IMR-90 (cell line): ENCODE measurements at places on chromosomes 2 and 18. TPM values are rescaled to one million over a fixed set of nuclear protein-coding genes. Genes with fewer than 3 reads are reported as not detected.

FEV gene
- total RNA-seq, result not detected in 2 replicates

SH3RF3 gene
- total RNA-seq, result 3.4 and 3.9 TPM in 2 replicates

LCT gene
- total RNA-seq, result under 0.01 TPM in 1 of 2 replicates, not detected in the other

HOXD8 gene
- total RNA-seq, result not detected in 2 replicates

KCNG3 gene
- under 0.01 TPM in 1 of 2 replicates, not detected in the other for total RNA-seq

DSG1 gene
- not detected in 2 replicates for total RNA-seq

APOB gene
- under 0.01 TPM in 2 replicates for total RNA-seq

ESPNL gene
- total RNA-seq, result 1.4 and 2.0 TPM in 2 replicates

DYNC2LI1 gene
- total RNA-seq, result 5.2 and 11.7 TPM in 2 replicates

DNAH6 gene
- under 0.01 TPM in 2 replicates for total RNA-seq

- no peak for DNase-seq
- no peaks in the 10 kb centered on the region for H3K4me1 ChIP-seq
- no peaks in the 10 kb centered on the region for H3K27me3 ChIP-seq
- H3K27ac ChIP-seq, result no peak overlapping the region
- H3K36me3 ChIP-seq, result no peaks in the 10 kb centered on the region
Observed at GRCh38 chr2:103179798-103180197, 418.0 kb downstream of the TMEM182 start.

DNA sequence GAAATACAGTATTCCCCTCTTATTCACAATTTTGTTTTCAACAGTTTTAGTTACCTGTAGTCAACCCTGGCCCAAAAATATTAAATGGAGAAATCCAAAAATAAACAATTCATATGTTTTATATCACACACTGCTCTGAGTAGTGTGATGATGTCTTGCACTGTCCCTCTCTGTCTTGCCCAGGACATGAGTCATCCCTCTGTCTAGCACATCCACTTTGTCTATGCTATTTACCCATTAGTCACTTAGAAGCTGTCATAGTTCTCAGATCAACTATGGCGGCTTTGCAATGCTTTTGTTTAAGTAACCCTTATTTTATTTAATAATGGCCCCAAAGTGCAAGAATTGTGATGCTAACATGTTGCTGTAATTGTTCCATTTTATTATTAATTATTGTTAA lies 380.6 kb upstream of the REG3G start:
- no peaks in the 10 kb centered on the region for H3K36me3 ChIP-seq
- H3K27me3 ChIP-seq, result no peaks in the 10 kb centered on the region
- H3K4me3 ChIP-seq, result no peak overlapping the region
- H3K27ac ChIP-seq, result no peak overlapping the region
- H3K4me1 ChIP-seq, result no peaks in the 10 kb centered on the region

DNA sequence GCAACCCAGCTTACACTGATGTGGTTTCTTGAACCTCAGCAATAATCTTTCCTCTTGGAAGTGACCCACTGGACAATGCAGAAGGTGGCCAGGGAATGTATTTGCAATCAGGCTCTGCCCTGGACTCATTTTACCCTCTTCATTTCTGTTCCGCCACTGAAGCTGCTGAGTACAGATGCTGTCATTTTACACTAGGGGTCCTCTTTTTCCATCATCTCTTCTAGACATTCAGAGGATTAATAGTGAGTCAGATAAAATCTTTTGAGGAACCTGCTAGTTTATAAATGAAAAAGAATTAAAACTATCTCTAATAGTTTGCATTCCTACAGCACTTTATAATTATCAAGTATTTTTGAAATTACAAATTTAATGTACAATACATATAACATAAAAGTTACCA lies 87.9 kb upstream of the PNPT1 start:
- no peaks in the 10 kb centered on the region for H3K27me3 ChIP-seq
- H3K27ac ChIP-seq, result no peak overlapping the region
- DNase-seq, result no peak

DNA sequence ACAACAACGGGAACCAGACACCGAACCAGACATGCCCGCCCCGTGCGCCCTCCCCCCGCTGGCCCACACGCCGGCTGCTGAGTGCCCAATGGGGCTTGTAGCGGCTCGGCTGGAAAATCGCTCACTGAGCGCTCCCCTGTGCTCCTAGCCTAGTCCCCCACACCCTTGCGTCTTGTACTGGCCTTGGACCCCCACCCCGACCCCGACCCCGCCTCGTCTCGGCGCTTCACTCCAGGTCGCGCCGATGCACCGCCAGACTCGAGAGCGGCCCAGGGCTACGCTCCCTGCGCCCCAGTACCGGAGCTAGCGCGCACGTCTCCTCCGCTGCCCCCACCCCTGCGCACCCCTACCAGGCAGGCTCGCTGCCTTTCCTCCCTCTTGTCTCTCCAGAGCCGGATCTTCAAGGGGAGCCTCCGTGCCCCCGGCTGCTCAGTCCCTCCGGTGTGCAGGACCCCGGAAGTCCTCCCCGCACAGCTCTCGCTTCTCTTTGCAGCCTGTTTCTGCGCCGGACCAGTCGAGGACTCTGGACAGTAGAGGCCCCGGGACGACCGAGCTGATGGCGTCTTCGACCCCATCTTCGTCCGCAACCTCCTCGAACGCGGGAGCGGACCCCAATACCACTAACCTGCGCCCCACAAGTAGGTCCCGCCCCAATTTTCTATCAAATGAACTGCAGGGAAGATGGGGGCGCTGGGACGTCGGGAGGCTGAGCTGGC lies 1.5 kb downstream of the GAD1 start:
- H3K27ac ChIP-seq, result no peak overlapping the region
- H3K4me3 ChIP-seq, result no peak overlapping the region
- DNase-seq, result no peak
- no peaks in the 10 kb centered on the region for H3K36me3 ChIP-seq
- H3K4me1 ChIP-seq, result peaks cover 1% of the 10 kb centered on the region; the same call in 1 of the 2 replicates
- H3K27me3 ChIP-seq, result peaks cover 95% of the 10 kb centered on the region

GRCh38 chr18:46899274-46899948 lies 17.9 kb downstream of the PIAS2 start:
- no peaks in the 10 kb centered on the region for H3K4me1 ChIP-seq
- H3K4me3 ChIP-seq, result no peak overlapping the region
- no peak overlapping the region for H3K27ac ChIP-seq
- peak; percentile 11 for DNase-seq

DNA sequence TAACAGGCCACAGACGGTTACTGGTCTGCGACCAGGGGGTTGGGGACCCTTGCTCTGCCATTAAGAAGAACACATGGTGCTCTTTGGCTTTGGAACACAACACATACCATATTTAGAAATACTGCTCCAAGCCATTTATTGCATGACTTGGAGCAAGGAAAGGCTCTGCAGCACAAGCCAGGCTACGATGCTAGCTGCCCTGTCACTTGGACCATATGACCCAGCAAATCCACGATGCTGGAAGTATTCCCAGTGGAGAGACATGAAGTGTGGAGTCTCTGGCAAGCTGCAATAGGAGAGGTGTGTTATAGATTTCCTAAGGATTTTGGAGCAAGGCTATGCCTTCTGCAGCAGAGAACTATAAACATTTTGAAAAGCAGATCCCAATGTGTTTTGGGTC lies 171.2 kb downstream of the HAUS1 start:
- H3K27ac ChIP-seq, result no peak overlapping the region
- no peak overlapping the region for H3K4me3 ChIP-seq
- no peaks in the 10 kb centered on the region; the same call in 1 of the 2 replicates for H3K36me3 ChIP-seq
- DNase-seq, result no peak
- H3K27me3 ChIP-seq, result no peaks in the 10 kb centered on the region

DNA sequence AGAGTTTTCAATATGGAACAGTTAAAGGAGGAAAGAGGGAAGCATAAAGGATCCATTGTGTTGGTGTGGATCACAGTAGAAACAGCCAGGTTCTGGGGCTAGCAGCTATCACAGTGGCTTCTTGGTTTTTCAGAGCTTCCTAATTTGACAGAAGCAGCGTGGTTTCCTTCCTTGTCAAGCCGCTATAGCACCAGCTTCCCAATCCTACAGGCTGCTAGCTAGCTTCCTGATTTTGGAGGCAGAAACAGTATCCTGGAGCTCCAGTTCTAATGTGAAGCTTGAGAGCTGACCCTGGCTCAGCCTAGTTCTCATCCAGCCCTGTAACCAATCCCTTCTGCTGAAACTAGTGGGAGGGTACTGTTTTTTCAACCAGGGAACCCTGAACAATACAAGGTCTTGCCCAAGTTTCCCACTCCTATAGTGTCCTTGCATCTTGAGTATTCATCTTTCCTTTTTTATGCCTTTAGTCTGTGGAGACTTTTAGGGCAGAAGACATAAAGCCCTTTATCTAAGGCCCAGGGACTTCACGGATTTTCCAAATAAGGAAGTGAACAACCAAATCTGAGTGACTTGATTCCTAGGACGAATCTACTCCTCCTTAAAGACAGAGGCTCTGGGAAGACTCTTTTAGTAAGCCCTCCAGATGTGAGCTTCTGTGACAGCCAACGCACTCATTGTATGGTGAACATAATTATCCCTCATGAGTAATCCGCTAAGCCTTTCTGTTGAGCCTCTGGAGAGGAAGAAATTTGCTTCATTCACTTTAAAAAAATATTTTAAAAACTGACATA lies 33.8 kb downstream of the CCDC93 start:
- H3K36me3 ChIP-seq, result peaks cover 8% of the 10 kb centered on the region

DNA sequence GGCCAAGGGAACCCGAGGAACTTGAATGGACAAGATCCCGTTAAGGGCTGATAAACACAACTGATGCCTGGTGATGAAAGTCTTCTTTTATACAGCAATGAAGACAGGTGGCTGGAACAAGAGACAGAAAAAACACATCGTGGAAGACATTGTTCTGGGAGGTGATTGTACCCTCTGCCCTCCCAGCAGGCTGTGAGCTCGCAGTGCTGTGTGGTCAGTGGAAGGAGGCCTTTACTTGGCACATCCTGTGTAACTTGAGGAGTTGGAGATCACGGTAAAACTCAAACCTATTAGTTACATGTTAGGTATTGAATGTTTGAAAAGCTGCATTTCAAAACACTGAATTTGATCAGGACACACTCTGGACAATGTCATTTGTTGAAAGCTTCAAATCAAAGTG lies 249.9 kb upstream of the EPAS1 start:
- no peak overlapping the region for H3K27ac ChIP-seq
- peak; percentile 55 for DNase-seq
- H3K27me3 ChIP-seq, result no peaks in the 10 kb centered on the region
- no peak overlapping the region for H3K4me3 ChIP-seq
- peaks cover 3% of the 10 kb centered on the region; the same call in 1 of the 2 replicates for H3K4me1 ChIP-seq
- H3K36me3 ChIP-seq, result peaks cover 2% of the 10 kb centered on the region; the same call in 1 of the 2 replicates

GRCh38 chr18:31538837-31539236 lies 40.9 kb downstream of the DSG2 start:
- no peaks in the 10 kb centered on the region for H3K36me3 ChIP-seq
- no peak for DNase-seq
- no peaks in the 10 kb centered on the region for H3K4me1 ChIP-seq
- no peaks in the 10 kb centered on the region for H3K27me3 ChIP-seq
- H3K27ac ChIP-seq, result no peak overlapping the region

- no peak for DNase-seq
- no peak overlapping the region for H3K27ac ChIP-seq
- no peaks in the 10 kb centered on the region for H3K4me1 ChIP-seq
- peaks cover 8% of the 10 kb centered on the region; the same call in 1 of the 2 replicates for H3K27me3 ChIP-seq
Observed at GRCh38 chr2:240906911-240907590, 915 bp downstream of the CROCC2 start.

GRCh38 chr2:64090264-64090663 lies 54.0 kb downstream of the PELI1 start:
- no peak for DNase-seq
- peaks cover 7% of the 10 kb centered on the region; the same call in 1 of the 2 replicates for H3K36me3 ChIP-seq
- no peak overlapping the region for H3K27ac ChIP-seq
- H3K4me1 ChIP-seq, result no peaks in the 10 kb centered on the region

- DNase-seq, result peak; percentile 44
- H3K27me3 ChIP-seq, result peaks cover 7% of the 10 kb centered on the region
- peaks cover 9% of the 10 kb centered on the region for H3K4me1 ChIP-seq
- no peak overlapping the region for H3K27ac ChIP-seq
- H3K4me3 ChIP-seq, result no peak overlapping the region
Observed at GRCh38 chr2:10863837-10864236, 47.9 kb upstream of the KCNF1 start.

DNA sequence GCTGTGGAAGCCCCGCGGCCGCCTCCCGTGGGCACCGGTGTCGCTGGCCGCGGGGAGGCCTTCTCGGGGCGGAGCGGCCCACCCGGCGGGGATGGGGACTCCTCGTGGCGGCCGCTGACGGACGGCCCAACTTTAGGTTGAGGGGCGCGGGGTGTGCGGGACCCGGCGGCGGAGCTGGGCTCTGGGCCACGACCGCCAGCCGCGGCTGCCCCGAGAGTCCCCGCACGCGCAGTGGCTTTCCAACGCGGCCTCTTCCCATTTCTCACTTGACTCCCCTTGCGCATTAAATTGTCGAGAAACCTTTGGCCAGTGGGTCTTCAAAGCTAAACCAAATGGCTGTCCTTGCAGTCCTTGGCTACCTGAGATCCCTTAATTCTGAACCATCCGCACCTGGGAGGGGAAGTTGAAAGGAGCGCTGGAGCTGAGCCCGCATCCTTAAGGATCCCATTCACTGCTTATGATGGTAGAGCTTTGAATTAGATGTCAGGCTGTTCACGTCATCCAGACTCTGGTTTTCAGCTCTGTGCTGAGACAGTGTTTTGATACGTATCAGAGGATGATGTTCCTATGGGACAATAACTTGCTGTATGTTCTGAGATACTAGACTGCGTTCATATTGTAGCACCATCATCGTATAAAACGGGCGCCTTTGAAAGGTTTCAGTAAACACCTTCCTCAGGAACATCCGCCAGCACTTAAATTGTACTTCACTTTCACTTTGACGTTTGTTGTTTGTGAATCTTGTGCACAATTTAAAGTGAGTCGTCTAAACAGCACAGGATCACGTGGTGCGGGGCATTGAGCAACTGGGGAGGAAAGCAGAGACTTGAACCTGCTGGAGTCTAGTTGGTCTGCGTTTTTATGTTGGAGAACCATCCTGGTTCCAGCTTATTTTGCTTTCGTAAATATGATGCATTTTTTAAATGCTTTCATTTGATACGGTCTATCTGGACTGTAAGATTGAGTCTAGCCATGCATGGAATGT lies 874 bp downstream of the CLIP4 start:
- DNase-seq, result peak; percentile 85
- peak overlapping the region; percentile 88 for H3K4me3 ChIP-seq
- peak overlapping the region; percentile 94 for H3K27ac ChIP-seq
- no peaks in the 10 kb centered on the region for H3K36me3 ChIP-seq
- H3K27me3 ChIP-seq, result no peaks in the 10 kb centered on the region

DNA sequence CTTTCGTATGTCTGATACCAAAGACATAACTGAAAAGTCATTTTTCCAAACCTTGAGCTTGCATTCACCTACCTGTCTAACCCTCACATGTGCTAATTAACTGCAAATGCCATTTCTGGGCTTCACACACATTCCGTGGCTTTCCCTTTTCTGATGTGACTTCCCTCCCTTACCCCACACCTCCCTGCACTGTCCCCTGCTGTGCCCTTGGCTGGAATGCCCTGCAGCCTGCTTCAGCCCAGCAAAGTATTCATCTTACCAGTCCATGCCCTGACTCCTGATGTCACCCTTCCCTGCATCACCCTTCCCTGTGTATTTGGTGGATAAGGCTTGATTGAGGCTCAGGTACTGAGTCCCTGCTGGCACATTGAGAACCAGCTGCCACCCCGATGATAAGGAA lies 12.2 kb downstream of the RETSAT start:
- no peak overlapping the region for H3K27ac ChIP-seq
- H3K27me3 ChIP-seq, result peaks cover 6% of the 10 kb centered on the region
- no peak overlapping the region for H3K4me3 ChIP-seq
- H3K36me3 ChIP-seq, result peaks cover 26% of the 10 kb centered on the region
- no peak for DNase-seq
